ENCODE measurements at places on chromosomes 2 and 18.

DNA sequence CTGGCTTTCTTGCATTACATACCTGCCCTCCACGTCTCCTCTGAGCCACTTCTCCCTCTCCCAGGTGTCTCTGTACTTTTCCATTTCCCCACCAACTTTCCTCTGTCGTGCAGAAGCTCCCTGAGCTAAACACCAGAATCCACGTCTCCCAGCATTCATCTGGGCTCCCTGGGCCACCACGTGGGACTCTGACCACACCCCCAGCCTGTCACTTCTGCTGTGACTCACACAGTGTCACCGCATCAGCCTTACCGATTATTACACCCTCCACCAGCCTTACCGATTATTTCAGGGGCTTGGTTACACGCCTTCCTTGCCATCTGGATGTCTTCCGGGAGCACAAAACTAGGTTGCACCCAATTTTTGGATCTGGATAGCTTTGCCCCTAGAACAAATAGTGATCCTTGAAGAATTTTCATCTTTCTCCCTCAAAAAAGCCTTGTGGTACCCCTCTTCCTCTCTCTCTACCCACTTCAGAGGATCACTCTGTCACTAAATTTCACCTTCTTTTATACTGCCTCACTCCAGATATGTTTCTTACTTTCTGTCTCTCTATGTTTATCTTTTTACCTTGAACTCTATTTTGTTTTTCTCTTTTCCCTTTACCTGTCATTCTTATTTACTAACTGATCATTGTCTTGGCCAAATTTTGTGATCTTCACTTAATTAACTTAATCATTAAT lies 136.9 kb upstream of the CAB39 start:
- ATAC-seq = peak; percentile 71

GRCh38 chr2:182345384-182345783 lies 81.5 kb downstream of the PDE1A start:
- no peak for ATAC-seq

- ATAC-seq = no peak
These were observed 88.6 kb downstream of the SH3YL1 start for GRCh38 chr2:175161-175786.

DNA sequence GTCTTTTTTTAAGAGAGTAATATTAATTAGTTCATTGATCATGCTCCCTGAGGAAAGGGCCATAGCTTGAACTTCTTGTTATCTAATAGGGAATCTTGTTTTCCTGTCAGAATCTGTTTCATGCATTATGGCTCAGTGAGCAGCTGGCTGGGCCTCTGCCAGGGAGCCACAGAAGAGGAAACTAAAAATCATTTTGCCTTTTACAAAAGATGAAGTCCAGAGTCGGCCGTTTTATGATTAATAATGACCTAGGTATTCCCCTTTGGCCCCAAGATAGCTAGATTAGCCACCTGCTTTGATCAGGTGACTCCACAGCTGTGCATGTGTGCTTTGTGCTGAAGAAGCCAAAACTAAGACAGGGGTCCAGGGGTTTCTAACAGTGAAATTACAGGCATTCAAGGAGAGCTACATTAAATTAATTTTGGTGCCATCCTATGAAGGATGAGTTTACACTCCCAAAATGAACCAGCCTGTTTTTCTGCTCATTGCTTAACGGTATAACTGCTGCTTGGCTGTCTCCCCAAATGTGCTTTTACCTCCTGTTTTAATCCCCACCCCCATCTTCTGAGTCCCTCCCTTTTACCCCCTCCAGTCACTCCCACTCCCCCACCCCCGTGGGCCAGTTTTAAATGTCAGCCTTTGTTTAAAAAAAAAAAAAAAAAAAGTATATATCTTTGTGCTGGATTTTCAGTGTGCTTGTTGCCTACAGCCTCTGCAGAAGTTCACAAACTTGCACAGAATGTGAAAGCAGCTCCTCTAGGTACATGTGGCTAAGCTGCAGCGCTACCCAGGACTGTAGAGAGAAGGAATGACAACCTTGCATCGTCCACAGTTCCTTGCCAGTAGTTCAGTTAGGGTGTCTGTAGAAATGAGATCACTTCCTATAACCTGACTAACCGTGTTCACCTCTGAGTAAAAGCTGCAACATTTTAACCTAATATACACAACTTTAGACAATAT lies 93.1 kb downstream of the CABLES1 start:
- ATAC-seq = peak; percentile 55

GRCh38 chr18:44543387-44543786 lies 137.3 kb upstream of the SETBP1 start:
- ATAC-seq = no peak

- peak; percentile 24 for ATAC-seq
These were observed 70.8 kb downstream of the SPRED2 start for GRCh38 chr2:65361623-65362022.

- peak; percentile 87 for ATAC-seq
These were observed 44.5 kb downstream of the SH3BP4 start for GRCh38 chr2:234996069-234996940.

DNA sequence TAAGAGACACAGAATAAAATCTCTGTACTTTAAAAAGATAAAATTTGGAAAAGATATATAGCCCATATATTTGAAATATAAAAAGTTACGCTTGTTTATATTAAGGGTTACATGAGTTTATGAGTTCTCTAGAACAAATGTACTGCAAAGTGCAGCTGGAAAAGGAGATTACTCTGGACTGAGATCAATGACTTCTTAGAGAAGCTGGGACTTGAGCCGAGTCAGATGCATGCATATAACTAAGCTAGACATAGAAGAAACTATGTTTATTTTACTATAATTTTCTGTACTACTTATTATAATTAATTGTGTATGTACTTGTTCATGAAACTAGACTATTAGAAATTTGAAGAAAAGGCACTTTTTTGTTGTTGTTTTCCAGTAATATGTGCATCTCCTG lies 170.3 kb upstream of the NXPH2 start:
- no peak for ATAC-seq

DNA sequence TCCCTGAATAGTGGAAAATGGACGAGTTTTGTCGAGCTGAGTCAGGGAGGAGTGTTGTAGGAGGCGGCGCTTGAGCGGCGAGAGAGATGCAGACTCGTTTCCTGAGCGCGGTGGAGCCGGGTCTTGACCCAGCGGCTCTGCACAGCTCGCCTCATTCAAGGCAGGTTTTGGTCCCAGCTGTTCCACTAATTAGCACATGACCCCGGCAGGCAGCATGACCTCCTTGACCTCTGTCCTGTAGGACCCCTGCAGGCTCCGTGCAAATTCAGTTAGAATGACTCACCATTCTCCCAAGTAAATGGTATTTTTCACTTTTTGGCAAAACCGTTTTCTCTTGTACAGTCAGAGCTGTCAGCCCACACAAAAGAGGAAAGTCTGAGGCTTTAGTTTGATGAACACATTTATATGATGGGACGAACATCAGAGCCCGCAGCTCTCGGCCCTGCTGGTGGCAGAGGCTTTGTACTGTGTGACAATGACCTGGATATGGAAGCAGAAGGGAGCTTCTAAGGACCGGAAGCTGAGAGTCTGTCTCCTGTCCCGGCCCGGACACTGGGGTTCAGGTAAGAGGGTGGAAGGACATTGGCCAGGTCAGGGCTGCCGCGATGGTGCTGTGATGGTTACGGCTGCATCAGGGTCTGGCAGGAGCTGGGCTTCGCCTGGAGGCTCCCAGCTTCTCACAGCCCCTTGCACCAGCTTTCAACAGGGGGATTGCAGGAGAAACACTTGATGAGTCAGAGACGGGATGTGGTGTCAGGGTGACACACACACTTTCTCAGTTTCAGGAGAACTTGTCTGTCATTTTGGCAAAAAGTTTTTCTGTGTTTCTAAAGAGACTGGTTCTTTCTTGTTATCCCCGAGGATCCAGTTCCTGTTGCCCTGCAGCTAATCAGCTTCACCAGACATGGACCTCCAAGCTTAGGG lies 29.9 kb upstream of the ALKAL2 start:
- no peak for ATAC-seq
